ENCODE measurements at places on chromosomes 2 and 18. TPM values are rescaled to one million over a fixed set of nuclear protein-coding genes. Genes with fewer than 3 reads are reported as not detected.

The FOSL2 gene
- 143 TPM for polyA plus RNA-seq

The ANKRD30B gene
- polyA plus RNA-seq, result 0.16 TPM

The SLC4A5 gene
- 0.71 TPM for polyA plus RNA-seq

The UGT1A9 gene
- not detected for polyA plus RNA-seq

The CRYBA2 gene
- 26.6 TPM for polyA plus RNA-seq

The TUBB8B gene
- 0.88 TPM for polyA plus RNA-seq
